Femur (tissue), 1 donor: ENCODE measurements at places on chromosomes 11 and 22.

DNA sequence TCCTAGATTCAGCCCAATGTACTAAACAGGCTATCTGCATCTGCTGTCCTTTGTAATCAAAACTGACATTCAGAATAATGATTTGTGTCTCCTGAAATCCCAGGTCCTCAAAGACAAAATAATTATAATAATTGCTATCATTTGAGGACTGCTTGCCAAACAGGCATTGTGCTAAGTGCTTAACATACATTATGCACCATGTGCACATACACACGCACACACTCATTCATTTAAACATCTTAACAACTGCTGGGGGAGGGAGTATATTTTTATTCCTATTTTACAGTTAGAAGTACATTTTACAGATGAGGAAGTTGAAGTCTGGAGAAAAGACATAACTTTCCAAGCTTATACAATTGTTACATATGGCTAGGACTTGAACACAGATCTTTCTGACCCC is 308.0 kb upstream of the ZC3H12C start:
- no peak for DNase-seq

- peak; percentile 76 for DNase-seq
Observed at GRCh38 chr22:21937041-21937820, 15.4 kb downstream of the PPM1F start.

GRCh38 chr11:63007920-63008319 is 7.7 kb downstream of the SLC22A8 start:
- DNase-seq = no peak

GRCh38 chr11:47271961-47272661 is 2.2 kb downstream of the MADD start:
- DNase-seq = peak; percentile 65

DNA sequence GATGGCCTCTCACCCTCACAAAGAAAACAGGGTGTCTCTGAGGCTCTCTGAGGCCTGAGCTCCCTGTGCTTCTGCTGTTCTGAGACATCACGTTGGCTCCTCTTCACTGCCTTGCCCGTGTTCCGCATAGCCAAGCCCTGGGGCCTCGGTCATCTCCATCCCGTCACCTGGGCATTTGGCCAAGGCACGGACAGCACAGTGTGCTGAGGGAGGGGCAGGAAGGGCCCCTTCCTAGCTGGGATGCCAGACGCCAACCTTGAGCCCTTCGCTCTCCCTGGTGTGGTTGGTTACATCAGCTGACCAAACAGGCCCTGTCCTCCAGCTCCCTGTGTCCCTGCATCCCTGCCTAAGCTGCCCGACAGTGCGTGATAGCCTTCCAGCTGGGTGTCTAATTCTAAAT is 25.9 kb downstream of the MOV10L1 start:
- peak; percentile 46 for DNase-seq

DNA sequence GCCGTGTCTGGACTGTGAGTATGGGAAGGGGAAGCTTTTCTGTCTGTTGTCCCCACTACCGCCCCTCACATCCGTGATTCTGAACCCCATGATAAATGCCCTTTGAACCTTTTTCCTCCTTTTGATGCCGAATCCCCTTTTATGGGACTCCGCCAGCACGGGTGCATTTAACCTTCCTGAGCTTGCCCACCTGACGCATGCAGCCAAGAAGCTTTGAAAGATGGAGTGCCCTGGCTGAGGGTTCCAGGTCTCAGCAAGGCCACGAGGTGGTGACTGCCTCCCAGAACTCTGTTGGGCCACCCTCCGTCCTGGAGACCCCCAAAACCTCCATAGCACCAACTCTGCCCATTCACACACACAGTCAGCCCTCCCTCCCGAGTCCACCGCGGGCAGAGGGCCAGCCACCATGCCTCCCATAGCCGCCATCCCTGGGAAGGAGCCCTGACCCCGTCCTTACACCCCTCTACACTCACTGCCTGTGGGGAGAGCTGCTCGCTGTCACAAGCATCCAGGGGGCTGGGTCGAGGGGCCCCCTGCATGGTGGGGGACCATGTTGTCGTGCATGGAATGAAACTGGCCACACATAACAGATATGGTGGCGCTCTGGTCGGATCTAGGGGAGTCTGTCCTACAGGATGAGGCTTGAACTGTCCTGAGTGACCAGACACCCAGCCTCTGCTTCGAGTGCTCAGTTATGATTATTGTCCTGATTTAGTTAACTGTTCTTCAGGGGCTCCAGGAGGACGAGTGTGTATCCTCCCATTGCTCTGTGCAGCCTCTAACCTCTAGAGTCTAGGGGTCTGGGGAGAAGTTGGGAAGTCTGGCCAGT is 822 bp upstream of the COMT start:
- no peak for DNase-seq

GRCh38 chr11:118374729-118375128 is 15.3 kb downstream of the UBE4A start:
- DNase-seq = no peak

- DNase-seq = no peak
Observed at GRCh38 chr11:119676461-119677020, 52.5 kb downstream of the NECTIN1 start.

- no peak for DNase-seq
Observed at GRCh38 chr11:68601147-68601546, 83.2 kb upstream of the GAL start.

GRCh38 chr11:83285151-83285770 is 906 bp downstream of the CCDC90B start:
- no peak for DNase-seq

GRCh38 chr11:72983560-72983959 is 158.6 kb downstream of the FCHSD2 start:
- no peak for DNase-seq
